ENCODE measurements at places on chromosomes 7 and 10.

- no peak for DNase-seq
Observed at GRCh38 chr10:62374862-62375710, 917 bp downstream of the ZNF365 start.

- DNase-seq = no peak
Observed at GRCh38 chr7:67553378-67553777, 556.7 kb downstream of the TYW1 start.

DNA sequence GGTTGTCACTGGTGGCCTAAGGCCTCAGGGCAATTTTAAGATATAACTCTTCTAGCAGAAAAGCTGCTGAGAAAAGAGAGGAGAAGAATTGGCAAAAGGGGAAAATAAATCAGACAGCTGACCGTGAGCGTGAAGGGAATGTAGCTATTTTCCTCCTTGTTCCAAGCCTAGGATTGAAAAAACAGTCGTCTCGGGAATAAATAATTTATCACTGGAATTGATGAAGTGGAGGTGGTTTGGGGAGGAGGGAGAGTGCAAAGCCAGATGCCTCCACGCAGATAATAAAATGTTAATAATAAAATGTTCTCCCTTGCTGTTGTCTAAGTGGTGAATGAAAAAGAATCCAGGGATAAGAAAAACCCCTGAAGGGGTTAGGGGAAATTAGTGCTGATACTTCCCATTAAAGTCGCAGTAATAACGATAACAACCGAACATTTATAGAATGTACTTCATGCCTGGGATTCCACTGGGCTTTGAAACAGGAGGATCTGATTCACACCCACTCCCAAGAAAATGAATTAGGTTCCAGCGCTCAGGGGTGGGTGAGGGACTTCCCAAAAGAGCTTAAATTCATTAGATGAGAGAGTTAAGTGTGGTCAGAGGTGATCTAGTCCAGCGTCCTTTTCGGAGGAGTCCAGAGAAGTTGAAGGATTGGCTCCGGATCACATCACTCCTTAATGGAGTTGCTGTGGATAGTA, 27.3 kb downstream of the BAMBI start:
- DNase-seq = no peak

DNA sequence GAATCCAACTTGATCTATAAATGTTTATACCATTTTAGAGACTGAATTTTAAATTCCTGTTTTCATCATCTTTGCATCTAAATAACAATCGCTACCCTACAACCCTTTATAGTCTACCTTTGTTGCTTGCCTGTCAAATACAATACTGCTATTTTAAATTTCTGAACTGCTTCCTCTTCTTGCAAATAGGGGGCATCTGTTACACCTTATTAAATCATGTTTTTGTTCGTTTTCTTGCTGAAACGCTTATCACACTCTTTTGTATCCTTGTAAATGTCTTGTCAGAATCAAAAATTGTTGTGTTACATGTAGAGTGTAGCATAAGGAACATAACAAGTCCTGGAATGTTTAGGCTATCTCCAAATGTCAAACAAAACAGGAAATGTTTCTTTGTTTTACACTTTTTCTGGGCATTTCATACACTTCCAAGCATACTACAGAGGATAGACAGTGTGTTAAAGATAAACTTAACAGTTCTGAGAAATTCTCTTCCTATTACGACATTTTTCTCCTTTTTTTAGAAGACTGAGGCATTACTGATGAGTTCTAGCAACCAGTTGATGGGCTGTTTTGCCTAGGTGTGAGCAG, 281.3 kb downstream of the GPR158 start:
- no peak for DNase-seq

DNA sequence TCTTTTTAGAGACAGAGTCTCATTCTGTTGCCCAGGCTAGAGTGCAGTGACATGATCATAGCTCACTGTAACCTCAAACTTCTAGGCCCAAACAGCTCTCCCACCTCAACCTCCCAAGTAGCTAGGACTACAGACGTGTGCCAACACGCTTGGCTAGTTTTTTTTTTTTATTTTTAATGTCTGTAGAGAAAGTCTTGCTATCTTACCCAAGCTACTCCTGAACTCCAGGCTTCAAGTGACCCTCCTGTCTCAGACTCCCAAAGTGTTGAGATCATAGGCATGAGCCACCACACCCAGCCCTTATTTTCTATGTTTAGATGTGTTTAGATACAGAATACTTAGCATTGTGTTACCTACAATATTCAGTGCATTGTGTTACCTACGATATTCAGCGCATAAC, 46.4 kb downstream of the KMT2E start:
- DNase-seq = no peak

DNA sequence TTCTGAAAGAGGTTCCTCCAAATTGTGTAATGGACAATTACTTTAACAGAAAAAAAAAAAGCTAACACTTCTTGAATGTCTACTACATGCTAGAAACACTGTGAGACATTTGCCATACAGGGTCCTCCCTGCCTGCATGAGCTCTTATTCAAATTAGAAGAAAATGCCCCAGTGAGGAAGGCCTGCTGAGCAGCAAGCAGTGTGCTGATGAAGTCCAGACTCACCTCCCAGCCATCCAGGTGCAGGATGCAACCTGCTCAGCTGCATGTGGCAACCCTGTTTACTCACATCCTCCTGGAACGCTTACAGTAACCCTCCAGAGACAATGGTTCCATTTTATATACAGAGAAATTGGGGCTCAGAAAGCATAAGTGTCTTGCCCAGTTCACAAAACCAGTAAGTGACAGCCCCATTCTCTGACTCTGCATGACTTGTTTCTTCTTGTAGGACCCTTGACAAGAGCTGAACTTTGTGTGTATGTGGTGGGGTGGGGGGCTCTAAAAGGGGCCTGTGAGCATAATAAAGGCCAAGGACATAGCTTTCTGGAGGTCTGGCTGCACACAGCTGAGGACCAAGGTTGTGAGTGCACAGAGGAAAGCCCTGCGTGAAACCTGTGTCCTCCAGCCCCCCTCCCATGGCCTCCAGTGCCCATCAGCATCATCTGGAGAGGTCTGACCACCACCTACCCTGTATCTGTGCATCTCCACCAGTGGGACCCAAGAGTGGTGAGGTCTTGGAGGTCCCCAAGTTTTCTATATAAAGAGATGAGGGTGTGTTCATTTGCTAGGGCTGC, 387.8 kb downstream of the GRID1 start:
- no peak for DNase-seq

GRCh38 chr10:11270858-11271179, 253.1 kb downstream of the CELF2 start:
- DNase-seq = no peak
